ENCODE measurements at places on chromosomes 7 and 10.

GRCh38 chr7:146787266-146787665, 670.7 kb downstream of the CNTNAP2 start:
- DNase-seq = no peak

DNA sequence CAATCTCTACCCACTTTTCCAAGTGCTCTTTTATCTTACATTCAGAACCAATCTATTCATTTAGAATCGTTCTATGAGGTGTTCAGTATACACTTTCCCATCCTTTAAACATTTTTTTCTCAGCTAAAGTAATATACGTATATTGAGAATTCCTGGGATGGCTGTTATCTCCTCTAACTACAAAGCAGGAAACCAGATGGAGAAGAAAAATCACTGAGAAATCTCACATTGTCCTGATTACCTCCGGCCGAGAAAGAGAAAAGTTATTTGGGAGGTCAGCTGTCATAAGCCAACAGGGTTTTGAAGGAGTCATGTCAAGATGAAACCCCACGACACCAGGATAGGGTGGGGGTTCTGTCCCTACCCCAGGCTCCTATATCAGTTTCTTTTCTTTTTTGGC, 99.2 kb upstream of the KDM7A start:
- DNase-seq = no peak

DNA sequence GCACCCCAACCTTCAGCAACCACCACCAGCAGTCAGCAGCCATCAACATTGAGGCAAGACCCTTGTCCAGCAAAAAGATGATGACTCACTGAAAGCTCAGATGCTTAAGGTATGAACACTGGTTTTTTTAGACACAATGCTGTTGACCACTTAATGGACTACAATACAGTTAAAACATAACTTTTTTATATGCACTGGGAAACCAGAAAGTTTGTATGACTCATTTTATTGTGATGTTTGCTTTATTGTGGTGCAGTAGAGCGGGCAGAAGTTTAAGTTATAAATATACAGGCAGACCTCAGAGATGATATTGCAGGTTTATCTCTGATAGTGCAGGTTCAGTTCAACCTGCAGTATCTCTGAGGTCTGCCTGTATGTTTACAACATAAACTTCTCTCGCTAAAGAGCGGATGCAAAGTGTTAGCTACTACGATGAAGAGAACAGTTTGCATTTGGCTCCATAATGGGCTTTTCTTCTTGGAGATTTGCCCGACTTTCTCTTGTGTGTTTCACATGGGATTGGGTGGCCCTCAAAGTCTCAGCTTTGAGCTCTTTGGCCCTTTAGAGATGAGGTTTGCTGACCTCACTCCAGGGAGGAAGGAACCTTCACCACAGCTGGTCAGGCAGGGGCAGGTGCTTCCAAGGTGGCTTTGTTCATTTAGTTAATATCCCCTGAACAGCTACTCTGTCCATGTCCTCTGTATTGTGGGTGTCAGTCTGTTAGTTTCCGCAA, 84.4 kb upstream of the SHH start:
- DNase-seq = no peak

DNA sequence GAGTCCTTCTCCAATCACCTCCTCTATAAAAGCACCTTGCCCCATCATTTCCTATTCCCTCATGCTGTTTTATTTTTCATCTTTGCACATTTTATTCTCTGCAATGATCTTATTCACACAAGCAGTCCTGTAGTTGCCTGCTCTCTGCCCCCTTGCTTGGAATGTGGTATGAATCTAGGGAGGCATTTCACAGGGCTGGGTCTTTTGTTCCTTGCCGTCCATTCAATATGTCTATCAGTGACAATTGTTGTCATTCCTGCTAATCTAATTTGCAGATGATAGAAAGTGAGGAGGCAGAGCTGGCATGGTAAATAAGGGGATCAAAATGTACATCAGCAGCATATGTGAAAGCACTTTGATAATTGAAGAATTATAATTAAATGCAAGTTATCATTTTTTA, 246.2 kb upstream of the C7orf33 start:
- DNase-seq = no peak

DNA sequence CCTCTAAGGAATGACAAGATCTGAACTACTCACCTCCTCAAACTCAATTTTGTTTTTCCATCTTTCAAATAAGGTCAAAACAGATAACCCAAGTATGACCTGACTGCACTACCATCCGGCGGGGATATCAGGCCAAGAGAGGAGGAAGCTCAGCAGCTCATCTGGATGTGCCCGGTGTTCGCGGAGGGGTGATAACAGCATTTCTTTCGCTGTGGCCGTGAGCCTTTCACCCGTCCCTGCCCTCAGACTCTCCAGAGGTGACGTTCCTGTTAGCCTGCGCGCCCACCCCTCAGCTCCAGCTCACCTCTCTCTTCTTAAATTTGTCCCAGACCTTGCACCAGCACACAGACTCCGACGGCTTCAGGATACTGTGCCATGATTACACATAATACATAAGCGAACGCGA, 526 bp downstream of the ZNF248 start:
- DNase-seq = peak; percentile 24

DNA sequence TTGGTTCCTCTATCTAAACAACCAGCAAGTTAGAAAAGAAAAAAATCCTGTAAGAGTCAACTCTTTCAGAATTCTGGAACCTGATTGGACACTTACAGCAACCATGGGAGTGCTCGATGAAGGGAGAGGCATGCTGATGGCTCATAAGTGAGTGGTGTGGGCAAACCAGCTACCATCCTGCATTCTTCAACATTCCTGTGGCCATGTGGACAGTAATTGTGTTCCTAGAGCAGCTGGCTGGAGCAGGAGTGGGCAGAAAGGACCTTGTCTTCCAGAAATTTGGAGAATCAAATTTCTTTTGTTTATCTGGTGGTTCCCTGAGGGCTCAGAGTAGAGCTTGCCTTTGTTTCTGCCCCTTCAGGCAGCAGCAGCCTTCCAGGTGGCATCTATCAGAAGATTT, 22.5 kb upstream of the MYL7 start:
- no peak for DNase-seq

DNA sequence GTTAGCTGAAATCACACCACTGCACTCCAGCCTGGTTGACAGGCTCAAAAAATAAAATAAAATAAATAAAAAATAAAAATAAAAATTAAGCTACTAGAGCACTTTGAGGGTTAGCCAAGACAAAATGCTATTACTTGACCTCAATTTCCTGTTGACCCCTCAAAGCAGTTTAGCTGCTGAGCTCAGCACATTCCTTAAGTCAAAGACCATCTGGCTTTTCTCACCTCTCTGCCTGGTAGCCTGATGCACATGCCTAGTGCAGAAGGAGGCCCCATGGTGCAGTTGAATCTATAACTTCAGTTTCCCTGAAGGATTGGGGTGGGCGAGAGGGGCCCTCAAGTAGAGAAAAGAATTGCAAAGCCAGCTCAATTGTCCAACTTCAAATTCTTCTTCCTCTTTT, 211.1 kb upstream of the GALNT17 start:
- DNase-seq = no peak

- DNase-seq = peak; percentile 78
Observed at GRCh38 chr7:99392659-99393354, 15.6 kb downstream of the PDAP1 start.

DNA sequence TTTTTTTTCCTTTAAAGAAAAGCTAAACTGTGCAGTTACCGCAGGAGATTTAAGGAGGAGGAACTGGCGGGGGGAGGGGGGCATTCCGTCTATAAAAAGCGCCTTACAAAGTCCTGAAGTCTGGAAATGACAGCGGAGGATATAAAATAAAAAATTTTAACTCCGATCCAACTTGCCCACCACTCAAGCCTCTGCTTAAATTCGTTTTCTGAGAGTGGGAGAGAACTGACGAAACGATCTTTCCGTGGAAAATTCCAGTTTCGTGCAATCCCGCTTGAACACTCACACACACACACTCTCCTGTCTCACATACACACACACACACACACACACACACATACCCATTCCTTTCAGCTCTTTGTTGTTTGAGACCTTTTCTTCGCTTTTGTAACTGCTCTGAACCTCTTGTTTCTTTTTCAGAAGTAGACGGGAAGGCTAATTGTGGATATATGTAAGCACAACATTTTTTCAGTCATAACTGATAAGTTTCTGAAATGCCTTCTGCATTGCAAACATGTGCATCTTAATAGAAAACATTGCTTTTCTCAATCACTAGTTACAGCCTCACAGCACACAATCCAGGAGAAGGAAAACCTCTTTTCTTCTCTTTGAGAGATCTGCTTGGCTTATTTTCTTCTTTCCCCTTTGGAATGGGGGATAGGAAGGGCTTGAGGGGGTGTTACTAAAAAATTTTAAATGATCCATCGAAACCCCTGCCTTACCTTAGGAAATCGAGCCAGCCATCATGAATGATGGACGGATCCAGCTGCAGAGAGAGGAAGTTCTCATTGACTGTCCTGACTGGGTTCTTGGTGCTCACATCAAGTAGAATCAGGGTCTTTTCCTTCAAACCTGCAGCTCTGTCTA, 628 bp downstream of the HPSE2 start:
- DNase-seq = no peak

- DNase-seq = no peak
Observed at GRCh38 chr7:35248576-35249536, 5.0 kb downstream of the TBX20 start.

DNA sequence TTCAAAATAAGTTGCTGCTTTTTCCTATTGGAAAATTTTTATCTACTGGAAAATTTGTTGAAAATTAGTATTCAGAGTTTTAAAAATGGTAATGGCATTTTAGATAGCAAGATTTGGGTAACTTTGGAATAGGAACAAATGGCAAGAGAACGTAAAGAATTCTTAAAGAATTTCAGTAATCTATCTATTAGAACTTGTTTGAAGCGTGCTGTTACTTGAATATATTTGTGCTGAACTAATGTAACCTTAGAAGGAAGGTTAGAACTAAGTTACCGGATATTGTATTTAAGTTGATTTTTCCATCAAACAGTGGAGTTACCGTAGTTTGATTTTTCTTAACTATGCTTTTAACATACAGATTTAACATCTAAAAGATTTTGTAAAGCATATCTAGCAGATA, 25.9 kb downstream of the SEPTIN7 start:
- DNase-seq = no peak

GRCh38 chr7:101564778-101565211, 64.3 kb downstream of the MYL10 start:
- no peak for DNase-seq

DNA sequence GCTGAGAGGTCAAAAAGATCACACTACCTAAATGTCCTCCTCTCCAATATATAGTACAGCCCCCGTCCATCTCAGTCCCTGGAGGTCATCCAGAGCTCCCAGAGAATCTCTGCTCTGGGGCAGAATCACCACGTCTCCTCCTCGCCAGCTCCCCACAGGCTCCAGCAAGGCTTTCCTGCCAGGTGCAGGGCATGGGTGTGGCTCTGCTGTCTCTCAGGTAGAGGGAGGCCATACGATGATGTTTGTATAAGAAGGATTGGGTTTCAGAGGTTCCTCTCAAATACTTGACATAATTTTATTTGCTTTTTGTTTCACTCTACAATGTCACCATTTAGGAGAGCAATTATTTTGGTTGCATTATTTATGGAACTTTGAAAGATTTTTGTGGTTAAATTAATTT, 98.3 kb upstream of the PRSS58 start:
- DNase-seq = no peak

- no peak for DNase-seq
Observed at GRCh38 chr7:80445351-80445750, 66.5 kb downstream of the GNAT3 start.

DNA sequence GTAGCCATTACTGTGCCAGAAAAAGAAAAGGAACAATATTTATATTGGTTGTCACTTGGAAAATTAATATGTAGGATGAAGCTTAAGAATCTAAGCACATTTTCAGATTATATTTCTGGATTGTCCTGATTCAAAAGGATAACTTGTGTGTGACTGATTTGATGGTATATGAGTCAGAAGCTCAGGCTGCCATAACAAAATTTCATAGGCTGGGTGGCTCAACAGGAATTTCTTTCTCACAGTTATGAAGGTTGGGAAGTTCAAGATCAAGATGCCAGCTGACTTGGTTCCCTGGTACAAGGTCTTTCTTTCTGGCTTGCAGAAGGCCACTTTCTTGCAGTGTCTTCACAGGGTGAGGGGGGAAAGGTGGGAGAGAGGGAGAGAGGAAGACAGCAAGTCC, 108.5 kb downstream of the ST7 start:
- DNase-seq = no peak

DNA sequence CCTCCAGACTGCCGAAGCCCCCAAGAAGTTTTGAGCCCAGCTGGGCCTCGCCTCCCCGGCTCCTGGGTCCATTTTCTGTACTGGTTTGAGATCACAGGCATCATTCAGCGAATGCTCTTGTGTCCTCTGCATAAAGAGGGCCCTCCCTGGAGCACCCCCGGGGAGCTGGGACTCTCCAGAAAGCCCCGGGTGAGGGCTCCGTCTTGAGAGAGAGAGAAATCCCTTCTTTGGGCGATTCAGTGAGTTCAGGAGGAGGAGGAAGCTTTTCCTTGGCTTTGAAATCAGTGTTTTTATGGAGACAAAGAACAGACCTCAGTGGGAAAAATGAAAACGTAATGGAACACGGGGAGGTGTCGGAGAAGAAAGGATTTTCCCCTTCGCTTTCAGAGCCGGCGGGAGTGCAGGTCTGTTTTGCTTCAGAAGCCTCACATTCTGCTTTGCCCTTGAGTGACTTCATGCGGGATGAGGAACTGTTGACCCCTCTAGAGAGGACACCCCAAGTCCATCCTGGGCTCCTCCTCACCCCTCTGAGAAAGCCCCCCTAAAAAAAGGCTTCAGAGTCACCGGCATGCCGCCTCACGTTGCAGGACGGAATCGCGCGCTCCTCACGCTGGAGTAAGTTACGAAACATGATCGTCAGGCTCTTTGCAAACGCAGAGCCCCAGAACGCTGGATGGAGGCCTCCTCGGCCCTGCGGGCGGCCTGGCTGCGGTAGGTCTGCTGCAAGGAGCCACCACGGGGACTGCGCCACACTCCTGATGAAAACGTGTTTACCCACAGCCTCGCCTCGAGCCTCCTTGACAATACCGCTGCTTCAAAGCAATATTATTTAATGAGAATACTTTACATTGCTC, 8.5 kb upstream of the AP5Z1 start:
- no peak for DNase-seq

DNA sequence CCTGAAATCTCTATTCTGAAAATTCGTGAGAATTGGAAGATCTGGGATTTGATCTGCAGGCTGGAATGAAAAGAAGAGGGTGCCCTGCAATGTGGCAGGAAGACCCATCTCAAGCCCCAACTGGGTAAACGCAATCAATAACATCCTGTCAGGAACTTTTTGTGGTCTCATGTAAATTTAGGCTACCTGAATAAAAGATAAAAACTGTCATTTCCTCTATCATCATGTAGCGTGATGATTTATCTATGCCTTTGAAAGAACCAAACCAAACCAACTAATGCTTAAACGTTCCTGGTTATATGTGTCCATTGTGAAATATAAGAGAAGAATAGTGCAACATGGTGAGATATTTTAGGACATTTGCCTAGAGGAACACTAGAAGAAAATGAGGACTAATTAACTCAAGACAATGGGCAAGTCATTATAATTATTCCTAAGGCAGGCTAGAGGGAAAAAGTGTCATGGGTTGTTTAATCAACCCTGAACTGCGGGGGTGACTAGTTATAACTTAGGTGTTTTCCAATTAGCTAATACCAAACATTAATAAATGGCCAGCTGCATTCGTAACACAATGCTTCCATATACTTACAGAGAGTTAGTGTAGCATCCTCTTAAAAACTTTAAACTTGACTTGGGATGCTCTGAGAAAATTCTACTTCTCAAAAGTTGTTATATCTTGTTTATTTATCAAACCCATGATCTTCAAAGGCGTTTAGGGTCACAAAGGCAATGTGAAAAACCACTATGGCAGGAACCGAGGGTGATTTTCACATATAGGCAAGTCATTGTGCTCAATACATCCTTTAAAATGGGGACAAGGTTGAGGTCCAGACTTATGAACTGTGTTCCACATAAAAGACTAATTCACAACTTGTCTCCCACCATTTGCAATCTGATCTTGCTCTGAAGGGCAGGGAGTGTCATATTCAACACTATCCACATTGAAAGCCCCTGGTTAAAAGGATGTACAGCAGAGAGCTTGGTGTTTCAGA, 48.6 kb upstream of the ADO start:
- no peak for DNase-seq

All from effector CD4-positive, alpha-beta T cell (primary cell).